ENCODE measurements at places on chromosomes 6 and 20.

DNA sequence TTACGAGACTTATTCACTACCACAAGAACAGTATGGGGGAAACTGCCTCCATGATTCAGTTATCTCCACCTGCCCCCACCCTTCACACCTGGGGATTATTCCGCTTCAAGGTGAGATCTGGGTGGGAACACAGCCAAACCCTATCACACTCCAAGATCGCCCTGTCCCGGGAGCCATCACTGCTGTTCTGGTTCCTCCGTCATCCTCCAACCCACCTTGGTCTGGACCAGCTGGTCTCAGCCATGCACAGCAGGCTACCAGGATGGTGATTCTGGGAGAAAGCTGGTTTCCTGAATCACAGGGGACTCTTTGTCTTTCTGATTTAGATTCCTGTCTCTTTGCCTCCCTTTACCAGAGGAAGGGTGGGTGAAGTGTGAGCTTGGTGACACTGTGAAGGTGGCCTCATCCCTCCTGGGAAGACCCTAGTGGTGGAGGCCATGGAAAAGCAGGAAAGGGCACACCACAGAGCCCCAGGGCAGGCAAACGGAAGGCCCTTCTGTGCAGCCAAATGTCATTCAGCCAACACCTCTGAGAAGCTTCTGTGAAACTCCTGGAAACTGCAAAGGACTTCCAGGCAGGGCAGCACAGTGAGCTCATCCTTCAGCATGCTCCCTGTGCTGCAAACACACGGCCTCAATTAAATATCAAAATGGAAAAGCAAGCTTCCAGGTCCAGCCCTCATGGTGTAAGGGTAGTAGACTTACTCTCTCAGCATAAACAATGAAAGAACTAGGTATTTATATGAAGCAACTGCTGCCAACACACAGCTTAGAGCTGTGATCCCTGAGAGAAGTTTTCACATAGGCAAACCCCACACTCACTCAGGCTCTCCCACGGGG is 169.8 kb downstream of the ANKRD60 start:
- no peak for DNase-seq

- no peak for DNase-seq
These were observed 914 bp upstream of the RANBP9 start for GRCh38 chr6:13712599-13712898.

DNA sequence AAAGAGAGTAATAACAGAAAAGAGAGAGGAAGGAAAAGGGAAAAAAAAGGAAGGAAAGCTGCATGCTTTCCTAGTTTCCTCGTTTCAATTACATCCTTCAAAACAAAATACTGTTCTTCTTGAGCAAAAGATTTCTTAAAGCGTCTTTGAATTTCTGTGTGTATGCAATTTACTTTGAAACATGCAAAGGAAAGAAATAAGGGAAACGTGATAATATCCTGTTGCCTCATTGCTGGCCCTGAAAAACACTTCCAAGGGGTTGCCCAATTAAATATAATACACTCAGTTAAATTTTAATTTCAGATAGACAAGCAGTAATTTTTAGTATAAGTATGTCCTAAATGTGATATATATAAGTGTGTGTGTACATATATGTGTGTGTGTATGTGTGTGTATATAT is 51.2 kb upstream of the TPD52L1 start:
- no peak for DNase-seq

DNA sequence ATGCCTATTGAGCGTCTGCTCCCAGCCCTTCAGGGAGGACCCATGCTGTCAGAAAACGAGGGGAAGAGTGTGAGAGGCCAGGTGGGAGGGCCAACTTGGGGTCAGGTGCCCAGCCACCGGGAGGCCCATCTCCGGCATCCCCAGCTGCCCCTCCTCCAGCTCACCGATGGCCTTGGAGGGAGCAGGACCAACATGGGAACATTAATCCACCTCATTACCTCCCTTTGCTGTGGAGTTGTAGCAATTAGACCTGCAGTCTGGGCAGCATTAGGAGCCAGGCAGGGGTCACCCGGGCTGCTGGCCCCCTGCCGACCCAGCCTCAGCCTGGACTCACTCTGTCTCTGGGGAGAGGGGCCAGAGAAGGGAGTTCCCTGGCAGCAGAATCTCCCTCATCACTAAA is 25.1 kb downstream of the DLGAP4 start:
- no peak for DNase-seq

- no peak for DNase-seq
These were observed 33.8 kb upstream of the RREB1 start for GRCh38 chr6:7073821-7074525.

- DNase-seq = no peak
These were observed 24.1 kb upstream of the MYLIP start for GRCh38 chr6:16104624-16105433.

DNA sequence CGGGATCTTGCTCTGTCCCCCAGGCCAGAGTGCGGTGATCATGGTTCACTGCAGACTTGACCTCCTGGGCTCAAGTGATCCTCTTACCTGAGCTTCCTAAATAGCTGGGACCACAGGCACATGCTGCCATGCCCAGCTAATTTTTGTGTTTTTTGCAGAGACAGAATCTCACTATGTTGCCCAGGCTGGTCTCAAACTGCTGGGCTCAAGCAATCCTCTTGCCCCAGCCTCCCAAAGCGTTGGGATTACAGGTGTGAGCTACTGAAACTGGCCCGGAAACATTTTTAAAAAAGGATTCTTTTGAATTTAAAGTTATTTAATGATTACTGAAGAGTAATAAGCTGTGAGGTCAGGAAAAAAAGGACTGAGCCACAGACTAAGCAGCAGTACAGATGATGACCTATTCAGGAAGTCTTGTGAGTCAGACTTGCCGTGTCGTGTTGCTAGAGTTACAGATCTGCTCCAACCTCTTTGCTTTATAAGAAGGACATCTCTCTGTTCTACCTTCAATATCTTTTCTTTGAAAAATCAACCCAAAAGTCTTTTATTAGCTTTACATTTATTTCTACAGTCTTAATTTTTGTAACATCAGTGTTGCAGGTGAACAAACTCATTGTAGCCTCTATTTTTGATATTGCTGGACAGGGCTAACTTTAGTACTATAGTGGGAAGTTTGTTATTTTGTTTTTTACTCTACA is 108.7 kb downstream of the NCOA3 start:
- DNase-seq = peak; percentile 70

- DNase-seq = no peak
These were observed 577 bp upstream of the C6orf141 start for GRCh38 chr6:49549691-49550491.

DNA sequence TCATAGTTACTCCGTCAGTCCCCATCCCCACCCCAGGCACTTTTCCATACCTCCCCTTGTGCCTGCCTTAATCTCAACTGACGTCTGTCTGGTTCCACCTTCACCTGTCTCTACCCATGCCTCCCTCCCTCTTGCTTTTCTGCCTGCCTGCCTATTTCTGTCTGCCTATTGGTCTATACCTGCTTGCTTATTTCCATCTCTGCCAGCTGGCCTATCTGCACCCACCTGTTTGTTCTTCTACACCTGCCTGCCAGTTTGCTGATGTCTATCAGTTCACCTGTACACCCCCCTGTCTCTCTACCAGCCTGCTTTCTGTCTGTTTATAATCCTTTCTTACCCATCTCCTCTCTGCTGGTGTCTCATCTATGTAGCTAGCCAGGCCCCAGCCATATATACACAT is 87.5 kb downstream of the RALGAPA2 start:
- no peak for DNase-seq

GRCh38 chr20:11395581-11395980 is 522.1 kb upstream of the BTBD3 start:
- DNase-seq = no peak

- no peak for DNase-seq
These were observed 47.7 kb downstream of the NOL7 start for GRCh38 chr6:13662651-13663334.

GRCh38 chr6:121579478-121579877 is 144.0 kb downstream of the GJA1 start:
- no peak for DNase-seq

DNA sequence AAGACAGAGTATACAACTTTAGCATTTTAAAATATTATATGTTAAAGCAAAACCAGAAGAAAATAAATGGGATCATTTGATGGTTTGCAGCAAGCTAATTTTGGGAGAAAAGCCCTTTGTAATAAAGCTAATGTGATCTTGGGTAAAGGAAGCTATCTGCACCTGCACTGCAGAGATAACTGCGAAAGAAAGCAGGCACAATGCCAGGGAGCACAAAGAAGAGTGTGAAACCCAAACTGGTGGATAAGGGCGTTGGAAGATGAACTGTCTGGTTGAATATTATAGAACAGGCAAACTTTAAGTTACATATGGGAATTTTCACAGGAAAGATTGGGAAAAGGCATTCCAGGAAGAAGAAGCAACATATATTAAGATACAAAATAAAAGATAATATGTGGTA is 179.2 kb upstream of the KHDRBS2 start:
- DNase-seq = no peak

- DNase-seq = no peak
These were observed 15.5 kb downstream of the RIPOR3 start for GRCh38 chr20:50675671-50676376.

DNA sequence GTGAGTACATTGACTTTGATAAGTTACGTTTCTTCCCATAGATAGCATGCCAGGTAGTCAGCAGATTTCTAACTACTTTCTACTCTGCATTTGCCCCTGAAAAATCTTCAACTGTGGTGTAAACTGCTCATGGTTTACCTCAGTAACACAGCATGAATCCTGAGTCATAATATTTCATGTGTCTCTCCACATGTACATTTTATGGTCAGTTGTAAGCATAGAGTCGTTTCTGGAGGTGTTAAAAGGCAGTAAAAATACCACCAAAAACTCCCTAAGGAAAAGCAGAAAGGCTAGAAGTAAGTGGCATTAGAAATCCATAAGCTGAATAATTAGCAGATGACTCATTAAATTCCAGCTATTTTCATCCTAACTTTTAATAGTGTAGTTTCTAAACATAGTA is 4.1 kb upstream of the GPR63 start:
- DNase-seq = peak; percentile 48

- no peak for DNase-seq
These were observed 174.3 kb upstream of the STXBP5 start for GRCh38 chr6:147029923-147030322.

DNA sequence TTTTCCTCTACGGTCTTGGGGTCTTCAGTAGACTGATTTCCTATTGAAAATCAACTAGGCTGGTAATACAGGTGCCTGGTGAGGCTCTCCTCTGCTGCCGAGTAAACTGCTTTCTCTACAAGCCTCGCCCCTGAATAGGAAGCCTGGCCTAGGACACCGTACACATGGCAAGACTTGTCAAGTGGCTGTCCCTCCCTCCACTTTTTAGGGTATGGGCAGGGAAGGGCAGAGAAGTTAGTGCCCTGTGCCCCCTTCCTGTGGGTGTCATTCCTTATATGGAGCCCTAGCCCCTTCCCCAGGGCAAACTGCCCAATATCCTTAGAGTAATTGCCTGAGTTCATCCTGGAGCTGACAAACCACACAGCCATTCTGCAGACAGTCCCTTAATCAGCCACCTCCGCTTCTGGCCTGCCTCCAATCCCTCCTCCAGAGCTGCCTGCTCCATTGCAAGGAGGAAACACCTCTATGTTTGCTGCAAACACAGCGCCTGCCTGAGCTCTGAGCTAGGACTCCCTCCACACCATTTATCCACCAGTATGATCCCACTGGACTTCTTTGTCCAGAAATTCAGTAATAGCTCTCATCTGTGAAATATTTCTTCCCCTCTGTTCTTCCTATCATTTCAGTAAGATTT is 93.1 kb downstream of the CHD6 start:
- peak; percentile 8 for DNase-seq

DNA sequence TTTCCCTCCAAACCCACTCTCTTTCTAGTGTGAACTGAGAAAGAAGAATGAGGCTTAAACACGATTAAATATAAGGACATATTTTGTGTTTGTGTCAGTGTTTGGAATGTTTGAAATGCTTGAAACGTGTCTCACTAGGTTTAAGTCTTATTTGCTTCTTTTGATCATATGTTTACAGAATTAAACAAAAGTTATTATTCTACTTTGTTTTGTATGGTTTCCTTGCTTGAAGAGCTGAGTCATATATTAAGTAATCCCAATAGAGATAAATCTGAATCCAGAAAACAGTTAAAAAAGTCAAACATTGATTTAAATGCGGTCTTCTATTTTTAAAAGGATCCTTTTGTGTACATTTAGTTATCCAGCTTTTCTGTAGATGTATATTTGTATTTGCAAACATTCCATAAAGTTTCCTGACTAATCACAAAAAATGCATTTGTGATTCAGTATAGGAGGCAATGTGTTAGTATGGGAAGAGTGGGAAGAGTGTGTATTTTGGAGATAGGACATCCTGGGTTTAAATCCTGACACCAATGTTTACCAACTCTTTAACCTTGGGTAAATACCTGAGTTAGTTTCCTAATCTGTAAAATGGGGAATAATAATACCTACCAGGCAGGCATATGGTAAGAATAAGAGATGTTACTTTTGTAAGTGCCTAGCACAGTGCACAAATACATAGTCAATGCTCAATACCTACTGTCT is 72.9 kb downstream of the TSBP1 start:
- peak; percentile 20 for DNase-seq

- DNase-seq = no peak
These were observed 478.9 kb downstream of the NKAIN2 start for GRCh38 chr6:124282541-124282940.

DNA sequence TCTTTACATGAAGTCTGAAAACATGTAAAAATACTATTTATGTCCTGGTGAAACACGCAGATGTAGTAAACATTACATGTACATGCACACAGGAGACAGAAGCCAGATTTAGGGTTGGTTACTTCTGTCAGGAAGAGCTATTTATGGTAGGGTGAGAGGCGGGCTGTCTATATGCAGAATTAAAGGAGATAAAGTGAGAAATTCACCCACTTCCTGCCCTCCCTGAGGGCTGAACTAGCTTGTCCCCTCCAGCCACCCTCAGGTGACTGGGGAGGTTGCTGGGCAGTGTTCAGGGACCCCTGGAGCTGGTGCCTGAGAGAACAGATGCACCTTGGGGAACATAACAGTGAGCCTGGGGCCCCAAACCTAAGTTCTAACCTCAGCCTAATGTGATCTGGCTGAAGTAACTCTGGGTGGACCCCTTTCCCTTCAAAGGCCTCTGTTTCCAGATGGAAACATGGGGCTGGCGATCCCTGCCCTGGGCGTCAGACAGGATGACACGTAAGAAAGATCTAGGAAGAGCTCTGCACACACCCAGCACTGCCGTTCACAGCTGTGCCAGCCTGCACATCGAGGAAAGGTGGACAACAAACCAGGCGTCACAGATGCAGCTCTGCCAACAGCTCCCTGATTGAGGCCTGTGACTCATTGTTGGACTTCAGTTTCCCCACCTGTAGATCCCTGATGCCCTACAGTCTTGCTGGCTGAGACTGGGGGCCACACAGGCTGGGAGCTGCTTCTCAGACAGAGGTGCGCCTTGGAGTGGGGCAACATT is 1.3 kb downstream of the PI16 start:
- no peak for DNase-seq

- DNase-seq = no peak
These were observed 615 bp upstream of the UBE2J1 start for GRCh38 chr6:89353118-89353556.

GRCh38 chr6:7142918-7143475 is 35.2 kb downstream of the RREB1 start:
- no peak for DNase-seq

- no peak for DNase-seq
These were observed 15.6 kb downstream of the PPP1R10 start for GRCh38 chr6:30601436-30601814.

GRCh38 chr6:85360794-85361642 is 88.9 kb upstream of the NT5E start:
- DNase-seq = peak; percentile 96

GRCh38 chr6:85747093-85747492 is 104.4 kb upstream of the SYNCRIP start:
- no peak for DNase-seq

All from fibroblast of skin of scalp (primary cell).